ENCODE measurements at places on chromosomes 16 and 17.

- H3K27me3 ChIP-seq = no peaks in the 10 kb centered on the region
- H3K4me1 ChIP-seq = peaks cover 14% of the 10 kb centered on the region
- H3K36me3 ChIP-seq = no peaks in the 10 kb centered on the region
- no peak for DNase-seq
- H3K4me3 ChIP-seq = peak overlapping the region; percentile 24
Measured at GRCh38 chr16:75494661-75495075, 573 bp downstream of the CHST6 start.

DNA sequence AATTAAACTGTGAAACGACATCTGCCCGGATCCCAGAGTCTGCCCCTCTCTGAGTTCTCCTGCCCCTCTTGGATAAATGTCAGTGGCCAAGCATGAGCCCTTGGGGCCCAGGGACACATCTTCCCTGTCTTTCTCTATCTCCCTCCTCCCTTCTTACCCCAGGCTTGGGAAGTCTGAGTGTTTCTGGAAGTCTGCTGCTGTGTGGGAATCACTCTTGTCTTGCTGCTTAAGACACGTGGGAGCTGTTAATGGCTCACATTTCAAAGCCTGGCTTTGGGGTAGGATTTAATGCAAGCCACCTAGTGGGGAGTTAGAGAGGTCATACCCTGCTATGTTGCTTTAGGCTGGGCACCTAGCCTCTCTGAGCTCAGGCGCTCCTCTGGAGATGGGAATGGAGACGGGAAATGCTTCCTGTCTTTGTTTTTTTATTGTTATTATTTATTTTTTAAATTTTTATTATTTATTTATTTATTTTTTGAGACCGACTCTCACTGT, 218.5 kb upstream of the CIBAR2 start:
- no peaks in the 10 kb centered on the region for H3K36me3 ChIP-seq
- H3K4me3 ChIP-seq = no peak overlapping the region
- peak overlapping the region; percentile 64 for H3K27ac ChIP-seq
- peaks cover 52% of the 10 kb centered on the region for H3K4me1 ChIP-seq

- peaks cover 56% of the 10 kb centered on the region for H3K27me3 ChIP-seq
- H3K27ac ChIP-seq = no peak overlapping the region
- no peaks in the 10 kb centered on the region for H3K36me3 ChIP-seq
Measured at GRCh38 chr17:79919164-79919585, 79.9 kb upstream of the CBX4 start.

- no peaks in the 10 kb centered on the region for H3K36me3 ChIP-seq
- H3K27me3 ChIP-seq = no peaks in the 10 kb centered on the region
- no peaks in the 10 kb centered on the region for H3K4me1 ChIP-seq
- H3K27ac ChIP-seq = no peak overlapping the region
- no peak overlapping the region for H3K4me3 ChIP-seq
Measured at GRCh38 chr17:73371836-73372235, 60.0 kb upstream of the CDC42EP4 start.

DNA sequence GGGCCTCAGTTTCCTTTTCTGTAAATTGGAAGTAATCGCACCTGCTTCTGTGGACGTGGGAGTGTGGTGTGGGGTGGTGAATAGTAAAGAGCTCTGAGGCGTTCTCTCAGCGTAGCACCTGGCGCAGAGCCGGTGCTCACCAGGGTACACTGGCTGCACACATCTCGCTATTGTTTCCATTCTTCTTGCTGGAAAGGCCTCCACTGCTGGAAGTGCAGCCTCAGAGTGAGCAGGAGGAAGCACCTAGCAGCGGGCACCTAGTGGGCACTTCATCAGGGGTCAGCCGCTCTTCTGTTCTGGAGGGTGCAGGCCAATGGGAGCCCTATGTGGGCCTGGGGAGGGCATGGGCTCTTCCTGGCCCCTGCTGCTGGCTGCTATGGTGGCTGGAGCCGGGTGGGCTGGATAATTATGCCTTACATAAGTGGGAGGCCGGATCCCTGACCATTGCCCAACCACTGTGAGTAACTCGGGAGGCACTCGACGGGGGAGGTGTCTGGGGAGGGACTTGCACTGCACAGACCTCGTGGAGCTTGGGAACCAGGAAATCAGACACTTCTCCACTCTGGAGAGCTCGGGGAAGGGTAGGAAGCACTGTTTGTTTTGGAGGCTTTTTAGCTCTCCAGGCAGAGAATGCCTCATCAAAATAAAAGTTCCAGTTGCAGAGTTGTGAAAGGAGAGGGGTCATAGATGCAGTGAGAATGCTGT, 1.7 kb downstream of the MAP2K3 start:
- peak overlapping the region; percentile 89 for H3K27ac ChIP-seq
- peaks cover 49% of the 10 kb centered on the region for H3K4me1 ChIP-seq
- no peaks in the 10 kb centered on the region for H3K36me3 ChIP-seq
- peak overlapping the region; percentile 93 for H3K4me3 ChIP-seq

DNA sequence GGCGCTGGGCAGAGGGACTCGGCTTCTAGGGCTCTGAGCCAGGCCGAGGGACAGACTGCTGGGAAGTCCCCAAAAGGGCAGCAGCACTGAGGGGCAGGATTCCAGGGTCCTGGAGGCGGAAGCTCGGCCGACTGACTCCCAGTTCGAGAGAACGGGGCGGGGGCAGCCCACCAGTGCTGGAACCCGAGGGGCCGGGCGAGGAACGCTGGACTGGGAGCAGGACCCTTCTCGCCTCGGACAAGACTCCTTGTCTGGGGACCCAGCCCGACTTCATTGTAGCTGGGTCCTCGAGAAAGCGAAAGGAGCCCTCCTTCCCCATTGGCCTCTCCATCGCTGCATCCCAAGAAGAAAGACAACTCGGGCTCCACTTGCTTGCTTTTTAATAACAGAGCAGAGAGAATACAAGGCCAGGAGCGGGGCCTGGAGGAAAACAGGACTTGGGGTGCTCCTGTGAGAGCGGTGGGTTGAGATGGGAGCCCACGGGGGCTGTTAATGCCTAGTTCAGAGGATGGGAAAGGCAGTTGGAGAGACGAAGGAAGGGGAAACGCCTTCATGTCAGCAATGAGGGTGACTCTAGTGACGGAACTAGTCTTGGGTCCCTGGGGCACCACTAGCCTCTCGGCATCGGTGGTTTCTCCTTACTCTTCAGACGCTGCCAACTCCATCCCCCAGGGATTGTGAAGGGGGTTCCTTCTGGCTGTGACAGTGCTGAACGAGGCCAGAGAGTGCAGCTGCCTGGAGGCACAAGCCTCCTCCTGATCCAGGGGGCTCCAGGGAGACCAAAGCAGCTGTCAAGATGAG, 492 bp upstream of the CAMTA2 start:
- H3K4me3 ChIP-seq = peak overlapping the region; percentile 98
- H3K27ac ChIP-seq = peak overlapping the region; percentile 92
- no peak for DNase-seq
- H3K27me3 ChIP-seq = no peaks in the 10 kb centered on the region
- peaks cover 16% of the 10 kb centered on the region for H3K4me1 ChIP-seq
- peaks cover 27% of the 10 kb centered on the region for H3K36me3 ChIP-seq

DNA sequence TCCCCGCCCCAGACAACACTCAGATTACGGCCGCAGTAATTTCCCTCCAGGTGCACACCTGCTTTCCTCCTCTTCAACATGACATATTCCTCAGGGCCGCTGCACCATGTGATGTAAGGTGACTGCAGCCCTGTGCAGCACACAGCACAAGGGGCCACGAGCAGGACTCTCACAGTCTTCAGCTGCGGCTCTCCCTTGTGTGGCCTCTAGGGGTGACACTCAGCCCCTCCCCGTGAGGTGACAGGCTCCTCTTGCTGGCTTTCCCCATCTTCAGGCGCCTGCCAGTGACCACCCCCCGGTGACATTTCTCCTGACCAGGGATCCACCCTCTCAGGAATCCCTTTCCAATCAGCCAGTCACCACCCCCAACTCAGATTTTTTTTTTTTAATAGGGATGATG, 31.3 kb upstream of the ABCC3 start:
- H3K27ac ChIP-seq = no peak overlapping the region
- H3K4me3 ChIP-seq = no peak overlapping the region
- no peaks in the 10 kb centered on the region for H3K36me3 ChIP-seq
- H3K4me1 ChIP-seq = no peaks in the 10 kb centered on the region
- DNase-seq = no peak

- DNase-seq = no peak
- peak overlapping the region; percentile 79 for H3K4me3 ChIP-seq
- H3K4me1 ChIP-seq = peaks cover 52% of the 10 kb centered on the region
- H3K36me3 ChIP-seq = peaks cover 11% of the 10 kb centered on the region
- peak overlapping the region; percentile 97 for H3K27ac ChIP-seq
Measured at GRCh38 chr17:83080579-83080857, 1.1 kb downstream of the METRNL start.

DNA sequence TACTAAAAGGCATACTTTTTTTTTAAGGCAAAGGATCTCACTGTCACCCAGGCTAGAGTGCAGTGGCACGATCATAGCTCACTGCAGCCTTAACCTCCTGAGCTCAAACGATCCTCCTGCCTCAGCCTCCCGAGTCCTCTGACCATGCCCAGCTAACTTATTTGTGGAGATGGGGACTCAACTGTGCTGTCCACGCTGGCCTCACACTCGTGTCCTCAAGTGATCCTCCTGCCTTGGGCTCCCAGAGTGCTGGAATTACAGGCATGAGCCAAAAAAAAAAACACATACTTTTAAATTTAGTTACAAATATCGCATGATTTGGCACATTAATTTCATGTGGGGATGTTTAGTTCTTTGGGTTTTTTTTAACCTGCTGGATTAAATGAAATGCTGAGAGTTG, 207.7 kb upstream of the CHMP6 start:
- H3K27me3 ChIP-seq = no peaks in the 10 kb centered on the region
- no peak overlapping the region for H3K27ac ChIP-seq
- peaks cover 17% of the 10 kb centered on the region for H3K4me1 ChIP-seq
- H3K4me3 ChIP-seq = no peak overlapping the region
- no peak for DNase-seq

GRCh38 chr17:64736804-64737492, 74.8 kb upstream of the SMURF2 start:
- H3K27me3 ChIP-seq = no peaks in the 10 kb centered on the region
- no peak overlapping the region for H3K4me3 ChIP-seq
- DNase-seq = no peak
- H3K36me3 ChIP-seq = no peaks in the 10 kb centered on the region

GRCh38 chr17:82848022-82848592, 8.3 kb upstream of the ZNF750 start:
- H3K36me3 ChIP-seq = no peaks in the 10 kb centered on the region
- no peaks in the 10 kb centered on the region for H3K4me1 ChIP-seq
- DNase-seq = peak; percentile 18
- H3K27me3 ChIP-seq = no peaks in the 10 kb centered on the region
- peak overlapping the region; percentile 23 for H3K27ac ChIP-seq
- peak overlapping the region; percentile 12 for H3K4me3 ChIP-seq

- no peak for DNase-seq
- no peak overlapping the region for H3K27ac ChIP-seq
- no peaks in the 10 kb centered on the region for H3K36me3 ChIP-seq
Measured at GRCh38 chr17:77783991-77784820, 174.3 kb upstream of the TNRC6C start.

DNA sequence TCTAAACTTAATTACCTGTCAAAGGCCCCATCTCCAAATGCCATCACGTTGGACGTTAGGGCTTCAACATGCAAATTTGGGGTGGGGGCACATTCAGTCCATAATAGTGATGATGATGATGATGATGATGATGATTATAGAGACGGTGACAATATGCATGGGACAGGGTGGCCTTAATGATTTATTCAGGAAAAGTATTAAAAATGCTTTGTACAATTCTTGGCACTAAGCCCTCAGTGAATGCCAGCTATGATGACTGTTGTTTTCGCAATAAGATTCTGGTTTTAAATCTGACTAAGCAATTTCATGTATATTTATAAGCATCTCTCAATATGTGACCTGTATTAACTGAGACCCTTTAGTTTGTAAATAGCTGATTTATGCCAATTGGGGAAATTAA, 106.3 kb downstream of the C16orf95 start:
- H3K27ac ChIP-seq = no peak overlapping the region
- H3K36me3 ChIP-seq = no peaks in the 10 kb centered on the region
- no peaks in the 10 kb centered on the region for H3K27me3 ChIP-seq
- DNase-seq = no peak
- no peak overlapping the region for H3K4me3 ChIP-seq

GRCh38 chr17:74870512-74870911, 2.3 kb downstream of the FDXR start:
- H3K4me3 ChIP-seq = no peak overlapping the region
- no peak overlapping the region for H3K27ac ChIP-seq
- H3K4me1 ChIP-seq = peaks cover 8% of the 10 kb centered on the region
- H3K27me3 ChIP-seq = no peaks in the 10 kb centered on the region
- no peak for DNase-seq
